ENCODE measurements at places on chromosomes 7 and 10.

- no peak for DNase-seq
Measured at GRCh38 chr10:123655751-123656150, 10.4 kb upstream of the GPR26 start.

- no peak for DNase-seq
Measured at GRCh38 chr7:26538689-26539088, 247.0 kb downstream of the SNX10 start.

- DNase-seq: no peak
Measured at GRCh38 chr7:70527520-70528115, 604.3 kb upstream of the GALNT17 start.

DNA sequence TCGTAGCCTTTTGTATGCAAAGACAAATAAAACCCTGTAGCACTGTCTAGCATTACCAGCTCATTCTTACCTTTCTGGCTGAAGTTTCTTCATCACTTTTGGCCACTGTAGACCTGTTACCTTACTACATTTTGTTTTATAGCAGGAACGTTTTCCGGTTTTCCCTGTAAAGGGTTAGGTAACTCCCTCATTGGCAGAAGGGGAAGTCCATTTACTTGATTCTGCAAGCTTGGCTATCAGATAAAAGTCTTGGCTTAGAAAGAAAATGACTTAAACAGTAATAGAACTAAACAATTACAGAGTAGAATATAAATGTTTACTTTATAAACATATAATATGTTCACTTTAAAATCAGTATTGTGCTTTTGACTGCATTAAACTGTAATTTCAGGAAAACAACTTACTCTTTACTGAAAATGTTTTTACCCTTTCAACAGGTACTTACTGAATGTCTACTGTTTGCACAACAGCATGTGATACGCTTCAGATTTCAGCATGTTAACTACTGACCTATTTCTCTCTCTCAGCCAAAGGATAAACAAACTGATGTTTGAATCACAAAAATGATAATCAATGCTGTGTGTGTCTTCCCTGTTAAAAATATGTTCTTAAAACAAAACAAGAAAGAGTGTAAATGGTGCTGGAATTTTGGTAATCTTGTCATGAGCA, 67.1 kb downstream of the OTUD1 start:
- no peak for DNase-seq

DNA sequence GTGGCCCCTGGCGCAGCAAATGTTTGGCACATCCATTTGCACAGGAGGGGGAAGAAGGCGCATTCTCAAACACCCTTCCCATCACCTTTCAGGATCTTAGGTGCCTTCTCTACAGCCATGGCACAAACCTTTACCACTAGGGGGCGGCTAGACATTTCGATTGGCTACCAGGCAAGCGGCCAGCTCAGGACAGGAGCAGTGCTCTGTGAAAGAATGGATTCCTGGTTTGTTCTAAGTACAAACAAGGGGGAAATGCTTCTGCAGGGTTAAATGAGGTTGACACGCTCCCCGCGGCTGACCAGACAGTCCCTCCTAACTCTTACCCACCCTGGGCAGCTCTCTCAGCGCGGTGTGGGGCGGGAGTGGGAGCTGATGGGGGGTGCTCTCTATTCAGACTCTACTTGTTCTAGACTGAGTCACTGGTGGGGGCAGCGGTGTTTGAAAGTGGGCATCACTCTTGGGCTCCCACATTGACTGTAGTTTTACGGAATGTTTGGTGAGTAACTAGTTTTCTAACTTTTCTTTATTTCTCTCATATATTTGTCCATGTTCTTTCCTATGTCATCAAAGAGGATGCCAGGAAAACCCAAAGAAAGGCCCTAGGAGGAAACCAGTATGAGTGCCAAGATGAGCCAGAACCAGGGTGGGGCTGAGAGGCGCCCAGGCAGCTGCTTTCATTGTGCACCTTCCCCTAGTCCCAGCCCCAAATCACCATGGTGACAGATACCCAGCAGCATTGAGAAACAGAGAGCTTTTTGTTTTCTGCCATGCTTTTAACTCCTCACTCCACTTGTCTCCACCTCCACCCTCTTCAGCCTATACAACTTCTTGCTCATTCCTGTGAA, 61.4 kb upstream of the GPR158 start:
- DNase-seq: no peak

- DNase-seq: no peak
Measured at GRCh38 chr10:34275626-34276130, 539.4 kb downstream of the PARD3 start.

GRCh38 chr10:126533644-126534043, 136.8 kb downstream of the C10orf90 start:
- no peak for DNase-seq

GRCh38 chr10:28503114-28503513, 29.8 kb upstream of the WAC start:
- DNase-seq: no peak

DNA sequence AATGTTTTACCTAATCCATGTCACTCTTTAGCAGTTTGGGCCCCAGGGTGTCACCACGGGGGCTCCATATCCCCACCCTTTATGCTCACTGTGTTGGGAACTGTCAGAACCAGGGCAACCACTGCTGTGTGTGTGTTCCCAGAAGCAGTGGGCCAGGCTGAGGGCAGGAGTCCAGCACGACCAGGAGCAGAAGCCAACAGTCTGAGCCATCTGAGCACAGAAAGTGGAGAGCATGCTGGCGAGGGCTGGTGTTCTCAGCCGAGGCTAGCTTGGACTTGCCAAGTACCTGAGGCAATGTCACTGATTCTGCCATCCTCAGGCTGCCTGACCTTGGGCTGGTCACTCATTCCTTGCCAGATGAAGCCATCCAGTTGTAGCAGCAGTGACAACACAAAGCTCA, 285.0 kb downstream of the BMPER start:
- no peak for DNase-seq

DNA sequence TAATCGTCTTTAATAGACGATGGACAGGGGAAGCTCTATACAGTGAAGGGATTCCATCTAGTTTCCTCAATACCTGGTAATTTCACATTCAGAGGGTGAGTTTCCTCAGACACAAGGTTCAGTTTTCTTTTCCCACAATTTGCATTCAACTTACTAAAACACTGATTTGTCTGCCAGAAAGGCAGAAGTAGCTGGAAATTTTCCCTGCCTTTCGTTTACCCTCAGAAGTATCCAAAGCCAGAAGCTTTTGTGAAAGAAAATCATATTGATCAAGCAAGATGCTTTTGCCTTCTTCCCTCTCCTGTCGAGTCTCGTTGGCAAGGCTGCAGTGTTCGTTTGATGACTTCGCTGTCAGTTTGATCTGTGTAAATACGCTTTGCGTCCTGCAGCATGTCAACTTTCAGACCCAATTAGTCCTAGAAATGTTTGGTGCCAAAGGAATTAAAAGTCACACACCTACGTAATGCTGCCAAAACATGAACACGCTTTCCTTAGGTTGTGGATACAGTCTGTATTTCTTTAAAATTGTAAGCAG, 631.9 kb upstream of the FOXK1 start:
- DNase-seq: no peak

DNA sequence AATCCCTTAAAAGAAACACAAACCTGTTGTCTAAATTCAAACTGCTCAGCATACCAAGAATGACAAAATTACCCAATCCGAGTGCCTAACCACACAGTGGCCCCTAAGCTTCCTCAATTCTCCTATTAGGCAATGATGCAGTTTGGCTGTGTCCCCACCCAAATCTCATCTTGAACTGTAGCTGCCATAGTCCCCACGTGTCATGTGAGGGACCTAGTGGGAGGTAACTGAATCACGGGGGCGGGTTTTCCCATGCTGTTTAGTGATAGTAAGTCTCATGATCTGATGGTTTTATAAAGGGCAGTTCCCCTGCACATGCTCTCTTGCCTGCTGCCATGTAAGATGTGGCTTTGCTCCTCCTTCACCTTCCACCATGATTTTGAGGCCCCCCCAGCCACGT, 21.9 kb downstream of the PSAP start:
- no peak for DNase-seq

GRCh38 chr10:34480345-34480744, 334.8 kb downstream of the PARD3 start:
- no peak for DNase-seq

DNA sequence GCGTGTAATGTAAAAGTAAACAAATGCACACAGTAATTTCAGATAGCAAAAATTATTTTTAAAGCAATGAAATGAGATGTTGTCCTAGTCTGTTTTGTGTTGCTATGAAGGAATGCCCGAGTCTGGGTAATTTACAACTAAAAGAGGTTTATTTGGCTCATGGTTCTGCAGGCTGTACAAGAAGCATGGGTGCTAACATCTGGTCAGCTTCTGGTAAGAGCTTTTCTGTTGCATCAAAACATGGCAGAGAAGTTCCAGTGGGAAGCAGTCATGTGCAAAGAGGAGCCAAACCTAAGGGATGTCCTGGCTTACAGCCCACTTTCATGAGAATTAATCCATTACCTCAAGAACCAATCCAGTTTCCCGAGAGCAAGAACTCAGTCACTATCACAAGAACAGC, 62.9 kb upstream of the MNX1 start:
- no peak for DNase-seq

DNA sequence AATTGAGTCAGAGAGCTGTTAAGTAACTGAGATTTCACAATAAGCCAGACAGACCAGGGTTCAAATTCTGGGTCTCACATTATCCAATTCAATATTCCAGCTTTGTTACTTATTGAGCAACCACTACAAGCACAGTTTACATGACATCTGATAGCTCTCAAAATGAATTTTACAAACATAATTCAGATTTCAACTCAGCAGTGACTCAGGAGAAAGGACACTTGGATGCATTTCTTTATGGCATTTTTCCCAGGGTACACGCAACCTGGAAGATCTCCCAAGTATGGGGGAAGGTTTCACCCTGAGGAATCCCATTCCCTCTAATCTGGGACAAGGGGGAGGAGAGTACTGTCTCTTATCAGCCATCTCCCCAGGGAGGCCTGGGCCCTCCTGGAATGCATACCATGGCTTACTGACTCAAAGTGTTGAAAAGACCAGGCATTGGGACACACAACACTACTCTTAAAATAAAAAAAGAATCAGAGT, 102.4 kb downstream of the CFTR start:
- DNase-seq: no peak

GRCh38 chr7:133349101-133349500, 96.2 kb downstream of the EXOC4 start:
- no peak for DNase-seq

- DNase-seq: no peak
Measured at GRCh38 chr7:140512317-140513000, 33.2 kb upstream of the MKRN1 start.

DNA sequence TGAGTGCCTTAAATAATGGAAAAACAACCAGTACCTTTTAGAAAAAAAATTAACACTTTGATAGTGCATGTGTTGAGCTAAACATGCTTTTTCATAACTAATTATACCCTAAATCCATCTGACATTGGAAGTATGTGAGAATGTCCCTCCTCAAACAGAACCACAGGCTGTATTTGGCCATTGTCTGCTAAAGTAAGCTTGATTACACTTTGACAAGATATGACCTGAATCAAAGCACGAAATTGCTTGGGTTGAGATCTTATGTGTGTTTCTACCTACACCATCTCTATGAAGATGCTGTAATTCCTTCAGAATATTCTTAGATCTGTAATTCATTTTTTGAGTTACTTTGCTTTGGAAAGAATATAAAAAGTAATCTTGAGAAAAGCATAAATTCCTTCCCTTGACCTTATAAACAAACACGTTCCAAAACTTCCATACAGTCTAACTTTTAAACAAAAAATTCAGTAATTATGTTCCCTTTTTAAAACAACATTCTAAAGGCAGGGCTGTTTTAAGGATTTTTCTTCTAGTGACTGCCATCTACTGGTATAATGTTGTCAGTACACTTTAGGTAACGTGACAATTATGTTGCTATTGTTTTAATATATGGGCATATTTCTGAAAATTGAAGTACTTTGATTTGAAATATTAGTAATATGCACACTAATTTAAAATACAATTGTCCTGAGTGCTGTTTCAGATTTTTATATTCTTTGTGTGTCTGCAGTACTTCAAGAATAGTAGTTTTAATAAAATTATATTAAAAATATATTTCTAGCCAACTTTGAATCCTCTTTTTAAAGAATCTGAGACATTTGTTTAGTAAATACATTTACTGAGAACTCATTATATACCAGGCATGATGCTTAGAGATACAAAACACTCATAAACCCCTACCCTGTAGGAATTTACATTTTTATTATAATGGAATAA, 20.9 kb downstream of the CD36 start:
- DNase-seq: no peak

DNA sequence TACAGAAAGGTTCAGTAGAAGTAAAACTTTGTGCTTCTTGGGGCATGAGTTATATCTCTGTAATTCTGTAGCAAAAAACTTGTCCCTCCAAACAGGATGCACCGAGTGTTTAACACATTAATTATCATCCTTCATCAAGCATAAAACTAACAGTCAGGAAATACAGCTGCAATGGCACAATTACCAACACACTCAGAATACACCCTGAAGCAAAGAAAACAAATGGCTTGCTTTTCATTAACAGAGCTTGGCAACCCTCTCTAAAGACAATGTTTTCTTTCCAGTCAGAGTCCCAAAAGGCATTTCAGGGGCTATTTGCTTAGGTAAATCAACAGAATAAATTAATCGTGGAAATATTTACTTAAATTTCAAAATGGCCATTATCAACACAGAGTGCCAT, 107.7 kb downstream of the ICA1 start:
- no peak for DNase-seq

DNA sequence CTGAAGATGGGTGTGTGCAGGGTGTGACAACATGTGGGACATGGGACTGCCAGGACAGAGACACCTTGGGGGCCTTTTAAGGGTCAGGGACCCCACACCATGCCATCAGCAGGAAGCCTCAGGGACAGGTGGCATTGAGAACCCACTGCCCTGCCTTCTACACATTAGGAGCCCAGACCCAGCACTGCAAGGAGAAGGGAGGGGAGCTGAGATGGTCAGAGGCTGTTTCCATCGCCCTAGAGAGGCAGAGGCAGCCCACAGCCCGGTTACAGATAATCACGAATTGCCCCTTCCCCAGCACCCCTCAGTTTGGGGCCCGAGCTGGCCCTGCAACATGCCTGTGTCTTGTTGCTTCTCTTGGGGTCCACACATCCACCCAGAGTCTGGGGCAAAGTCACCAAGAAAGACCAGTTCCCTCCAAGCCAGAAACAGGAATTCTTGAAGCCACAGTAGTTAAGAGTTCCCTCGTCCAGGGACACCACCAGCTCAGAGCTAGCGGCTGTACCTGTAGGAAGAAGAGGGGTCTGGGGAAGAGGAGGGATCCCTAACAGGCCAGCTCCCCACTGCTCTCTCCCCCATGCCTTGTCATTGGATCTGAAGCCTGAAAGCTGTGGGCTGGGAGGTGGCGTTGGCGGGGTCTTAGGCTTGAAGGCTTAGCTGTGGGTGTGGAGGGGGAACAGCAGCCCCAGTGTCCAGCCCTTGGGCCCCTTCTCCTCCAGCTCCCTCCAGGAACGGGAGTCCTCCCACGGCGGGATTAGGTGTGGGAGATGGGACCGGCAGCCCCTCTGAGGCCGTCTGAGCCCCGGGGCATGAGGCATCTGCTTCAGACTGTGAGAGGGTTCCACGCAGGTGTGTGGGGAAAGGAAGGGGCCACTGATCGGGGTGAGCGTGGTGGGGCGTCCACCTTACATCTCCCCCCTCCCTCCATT, 44.8 kb upstream of the ELFN1 start:
- DNase-seq: no peak
